ENCODE measurements at places on chromosomes 3 and 15.

- no peak for DNase-seq
Measured at GRCh38 chr3:32420126-32421038, 28.7 kb downstream of the CMTM7 start.

DNA sequence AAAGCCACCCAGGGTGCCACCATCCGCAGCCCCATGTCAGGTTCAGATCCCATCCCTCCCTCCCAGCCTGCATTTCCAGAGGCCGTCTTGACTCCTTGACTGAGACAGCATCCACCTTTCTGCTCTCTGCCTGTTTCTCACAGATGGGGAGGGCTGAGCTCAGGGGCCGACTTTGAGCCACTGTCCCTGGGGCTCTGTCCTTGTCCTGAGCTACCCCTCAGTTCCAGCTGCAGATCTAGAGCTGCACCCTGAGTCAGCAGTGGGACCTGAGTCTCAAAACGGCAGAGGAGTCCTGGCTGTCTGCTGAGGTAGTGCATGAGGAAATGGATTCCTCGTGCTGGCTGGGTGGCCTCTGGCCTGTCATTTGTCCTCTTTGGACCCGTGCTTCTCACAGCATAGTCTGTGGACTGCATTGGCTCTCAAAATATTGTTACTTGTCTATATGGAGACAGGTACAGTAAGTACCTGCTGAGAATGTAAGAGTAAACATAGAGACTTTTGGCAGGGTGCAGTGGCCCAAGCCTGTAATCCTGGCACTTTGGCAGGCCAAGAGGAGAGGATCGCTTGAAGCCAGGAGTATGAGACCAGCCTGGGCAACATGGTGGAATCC lies 22.3 kb downstream of the RPLP1 start:
- DNase-seq, result no peak

DNA sequence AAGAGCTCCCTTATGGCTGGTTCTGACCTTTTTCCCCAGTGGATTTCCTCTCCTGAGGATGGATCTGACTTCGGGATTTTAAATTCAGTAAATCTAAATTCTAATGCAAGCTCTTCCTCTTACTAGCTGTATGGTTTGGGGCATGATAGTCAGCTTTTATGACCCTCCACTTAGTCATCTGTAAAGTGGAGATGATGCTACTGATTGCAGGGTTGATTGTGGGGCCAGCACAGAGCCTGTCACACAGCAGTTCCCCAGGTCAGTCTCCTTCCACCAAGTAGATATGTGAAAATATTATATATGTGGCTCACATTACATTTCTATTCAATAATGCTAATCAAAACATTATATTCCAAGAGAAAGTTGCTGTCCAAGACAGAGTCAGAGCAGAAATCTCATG lies 141.3 kb upstream of the UBE2E1 start:
- DNase-seq, result no peak

- DNase-seq, result no peak
Measured at GRCh38 chr15:26910715-26911114, 43.9 kb downstream of the GABRA5 start.

DNA sequence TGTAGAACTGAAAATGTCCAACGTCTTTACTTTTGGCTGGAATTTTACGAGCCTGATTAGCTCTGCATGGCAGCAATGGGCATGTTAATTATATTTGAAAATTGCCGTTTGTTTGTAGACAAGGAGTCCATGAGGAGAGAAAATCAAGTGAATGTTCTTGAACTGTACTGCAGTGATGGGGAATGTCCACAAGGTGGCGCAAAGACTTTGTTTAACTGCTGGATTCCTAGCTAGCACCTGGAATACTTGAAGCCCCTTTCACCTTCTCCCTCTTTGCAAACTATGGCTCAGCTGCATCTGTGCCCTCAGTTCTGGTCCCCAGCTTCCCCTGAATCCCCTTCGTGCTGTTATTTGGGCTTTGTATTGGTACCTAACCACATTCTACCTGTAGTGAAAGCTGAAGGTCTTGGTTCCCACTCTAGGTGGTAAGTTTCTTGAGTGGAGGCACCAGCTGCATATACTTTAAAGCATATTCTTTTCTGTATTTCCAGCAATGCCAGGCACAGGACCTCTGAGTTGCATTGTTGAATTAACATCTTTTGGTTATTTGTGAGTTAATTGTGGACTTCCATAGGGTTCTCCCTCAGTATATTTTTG lies 25.3 kb downstream of the EXOG start:
- peak; percentile 53 for DNase-seq

DNA sequence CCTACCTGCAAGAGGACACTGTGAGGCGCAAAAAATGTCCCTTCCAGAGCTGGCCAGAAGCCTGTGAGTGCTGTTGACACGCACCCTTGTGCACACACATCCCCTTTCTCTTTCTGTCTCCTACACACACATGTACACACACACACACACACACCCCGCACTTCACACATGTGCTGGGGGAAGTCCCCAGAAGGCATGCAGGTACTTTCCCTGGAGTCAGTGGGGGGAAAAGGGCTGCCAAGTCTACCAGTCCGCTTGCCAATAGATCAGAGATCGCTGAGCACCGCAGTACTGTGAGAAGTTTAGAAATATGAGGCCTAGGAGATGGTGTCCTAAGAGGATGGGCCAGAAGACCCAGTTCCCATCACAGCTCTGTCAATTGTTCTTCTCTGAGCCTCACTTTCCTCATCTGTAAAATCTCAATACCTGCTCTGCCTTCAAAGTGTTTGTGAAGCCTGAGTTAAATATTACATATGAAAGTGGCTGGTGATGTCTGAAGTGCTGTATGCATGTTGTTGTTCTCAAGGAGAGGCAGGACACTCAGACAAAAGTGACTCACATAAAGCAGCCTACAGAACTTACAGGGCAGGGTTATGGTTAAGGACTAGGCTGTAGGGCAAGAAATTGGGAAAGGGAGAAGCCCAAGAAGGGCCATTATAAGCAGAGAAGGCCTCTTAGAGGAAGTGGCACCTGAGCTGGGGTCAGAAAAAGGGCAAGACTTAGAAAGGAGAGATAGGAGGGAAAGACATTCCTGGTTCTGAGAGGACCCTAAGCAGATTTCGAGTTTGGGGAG lies 6.8 kb downstream of the IL17RE start:
- DNase-seq, result no peak

DNA sequence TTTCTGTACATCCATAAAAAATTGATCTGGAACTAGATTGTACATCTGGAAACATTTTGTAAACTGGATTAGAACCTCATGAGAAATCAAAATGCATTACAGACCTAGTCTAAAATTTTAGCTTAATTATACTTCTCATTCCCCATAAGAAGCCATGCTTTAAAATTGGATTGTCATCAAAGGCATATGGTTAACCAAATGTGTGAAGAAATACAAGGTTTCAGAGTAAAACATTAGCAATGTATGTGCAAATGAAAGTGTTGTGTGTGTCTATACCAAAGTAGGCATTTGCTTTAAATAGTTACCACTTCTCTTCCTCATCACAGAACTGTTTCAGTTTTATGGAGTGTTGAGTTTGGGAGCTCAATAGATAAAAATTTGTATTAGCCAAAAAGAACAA lies 968.7 kb downstream of the EPHA3 start:
- no peak for DNase-seq

- no peak for DNase-seq
Measured at GRCh38 chr3:177523872-177524438, 326.7 kb upstream of the TBL1XR1 start.

GRCh38 chr3:53493963-53494791 lies at the start of gene CACNA1D:
Gene CACNA1D, plus strand, starts transcription at chr3:53494611. Its CDS starts 556 bp downstream, at chr3:53495167.
- no peak for DNase-seq

- DNase-seq, result no peak
Measured at GRCh38 chr15:43251871-43252250, 14.9 kb downstream of the TGM5 start.

DNA sequence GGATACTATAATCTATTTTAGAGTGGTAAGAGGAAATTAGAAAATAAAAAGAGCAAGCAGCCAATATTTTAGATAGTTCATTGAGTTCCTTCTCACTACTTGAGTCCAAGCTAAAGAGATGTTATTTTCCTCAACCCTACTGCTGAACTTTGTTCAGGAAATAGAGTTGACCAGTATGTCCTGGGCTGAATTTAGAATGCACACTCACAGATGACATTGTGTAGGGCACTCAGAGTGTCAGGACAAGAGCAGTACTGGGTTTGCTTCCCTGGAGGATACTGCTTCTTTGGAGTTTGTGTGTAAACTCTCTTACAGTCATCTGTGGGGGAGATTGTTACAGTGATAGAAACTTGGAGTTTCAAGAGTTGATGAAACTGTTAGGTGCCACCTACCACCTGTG lies 80.0 kb upstream of the AGBL1 start:
- no peak for DNase-seq

GRCh38 chr3:120637851-120638559 lies 41.9 kb downstream of the NDUFB4 start:
- no peak for DNase-seq

DNA sequence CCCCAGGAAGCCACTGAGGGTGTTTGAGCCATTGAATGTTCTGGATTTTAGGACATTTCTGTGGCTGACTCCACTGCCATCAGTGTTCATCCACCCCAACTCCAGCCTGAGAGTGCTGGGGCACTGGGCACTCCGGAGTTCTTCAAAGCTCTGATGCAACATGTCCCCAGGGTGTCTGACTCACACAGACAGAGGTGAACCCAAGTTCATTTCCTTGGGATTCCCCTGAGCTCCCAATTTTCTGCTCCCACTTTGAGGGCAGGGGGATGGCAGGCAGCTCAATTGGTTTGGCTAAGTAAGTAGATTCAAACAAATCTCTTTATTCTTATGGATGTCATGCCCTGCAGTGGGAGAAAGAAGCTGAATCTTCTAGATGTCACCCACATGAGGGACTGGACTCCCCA lies 2.2 kb downstream of the STRA6 start:
- no peak for DNase-seq

DNA sequence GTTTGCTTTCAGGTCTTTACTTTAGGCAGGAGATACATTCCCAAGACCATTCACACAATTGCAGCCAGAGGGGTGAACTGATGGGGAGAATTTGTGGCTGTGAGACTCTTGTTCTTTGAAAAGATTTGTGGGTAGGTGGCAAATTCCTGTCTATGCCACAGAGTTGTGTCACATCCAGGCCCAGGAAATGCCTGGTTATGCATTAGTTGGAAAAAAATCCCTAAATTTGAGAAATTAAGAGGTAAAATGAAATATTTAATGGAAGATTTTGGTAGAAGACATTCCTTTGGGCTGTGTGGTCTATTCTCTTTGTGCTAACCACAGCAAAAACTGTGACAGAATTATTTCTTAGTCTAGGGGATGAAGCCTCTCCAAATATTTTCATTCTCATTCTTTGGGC lies 28.8 kb downstream of the SAMMSON start:
- DNase-seq, result no peak

DNA sequence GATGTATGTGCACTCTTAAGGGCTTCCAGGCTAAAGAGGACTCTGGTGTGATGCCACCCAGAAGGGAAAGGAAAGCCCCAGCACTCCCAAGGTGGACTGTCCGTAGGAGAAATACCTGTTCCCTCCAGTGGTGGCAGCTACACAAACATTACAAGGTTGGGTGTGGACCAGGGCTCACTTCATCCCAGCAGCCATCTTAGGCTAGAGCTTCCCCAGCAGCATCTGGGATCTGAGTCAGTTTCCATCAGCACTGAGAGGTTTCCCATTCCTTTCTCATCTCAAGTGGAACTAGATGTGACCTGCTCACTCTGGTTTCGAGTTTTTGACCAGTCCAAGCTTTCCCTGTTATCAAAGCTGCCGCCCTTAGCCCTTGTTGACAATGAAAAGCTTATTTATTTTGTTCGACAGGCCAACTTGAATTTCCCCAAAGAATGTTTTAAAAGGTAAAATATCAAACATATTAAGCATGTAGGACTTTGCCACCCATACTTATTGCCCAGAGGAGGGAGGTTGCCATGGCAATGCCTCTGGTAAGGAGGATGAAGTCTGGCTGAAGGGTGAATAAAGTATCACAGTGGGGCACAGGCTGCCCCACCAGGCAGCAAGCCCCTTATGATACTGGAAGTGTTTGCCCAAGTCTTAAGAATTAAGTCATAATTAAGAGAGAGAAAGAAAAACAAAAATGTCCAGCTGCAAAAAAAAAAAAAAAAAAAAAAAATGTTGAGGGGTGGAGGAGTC lies 28.9 kb downstream of the CLDN18 start:
- DNase-seq, result no peak

DNA sequence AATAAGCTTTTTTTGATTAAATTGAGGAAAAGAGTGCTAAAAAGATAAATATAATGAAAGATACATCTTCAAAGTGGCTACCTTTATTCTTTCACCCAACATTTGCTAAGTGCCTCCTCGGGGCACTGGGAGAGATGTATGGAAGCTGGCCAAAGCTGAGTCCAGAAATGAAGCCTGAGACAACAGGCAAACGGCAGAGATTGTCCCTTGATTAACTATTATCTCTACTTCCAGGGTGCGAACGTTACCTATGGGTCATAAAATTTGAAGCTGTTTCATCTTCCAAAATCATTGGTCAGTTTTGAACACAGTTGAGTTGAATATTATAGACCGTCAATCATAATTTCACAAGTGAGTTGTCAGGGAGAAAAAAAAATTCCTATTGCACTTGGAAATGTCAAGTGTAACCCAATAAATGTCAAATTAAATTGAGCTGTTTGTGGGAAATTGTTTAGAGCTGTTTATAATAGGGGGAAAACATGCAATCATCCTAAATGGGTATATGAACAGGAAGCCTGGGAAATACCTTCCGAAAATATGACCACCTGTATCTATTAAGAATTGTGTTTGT lies 73.9 kb downstream of the SUCLG2 start:
- no peak for DNase-seq

DNA sequence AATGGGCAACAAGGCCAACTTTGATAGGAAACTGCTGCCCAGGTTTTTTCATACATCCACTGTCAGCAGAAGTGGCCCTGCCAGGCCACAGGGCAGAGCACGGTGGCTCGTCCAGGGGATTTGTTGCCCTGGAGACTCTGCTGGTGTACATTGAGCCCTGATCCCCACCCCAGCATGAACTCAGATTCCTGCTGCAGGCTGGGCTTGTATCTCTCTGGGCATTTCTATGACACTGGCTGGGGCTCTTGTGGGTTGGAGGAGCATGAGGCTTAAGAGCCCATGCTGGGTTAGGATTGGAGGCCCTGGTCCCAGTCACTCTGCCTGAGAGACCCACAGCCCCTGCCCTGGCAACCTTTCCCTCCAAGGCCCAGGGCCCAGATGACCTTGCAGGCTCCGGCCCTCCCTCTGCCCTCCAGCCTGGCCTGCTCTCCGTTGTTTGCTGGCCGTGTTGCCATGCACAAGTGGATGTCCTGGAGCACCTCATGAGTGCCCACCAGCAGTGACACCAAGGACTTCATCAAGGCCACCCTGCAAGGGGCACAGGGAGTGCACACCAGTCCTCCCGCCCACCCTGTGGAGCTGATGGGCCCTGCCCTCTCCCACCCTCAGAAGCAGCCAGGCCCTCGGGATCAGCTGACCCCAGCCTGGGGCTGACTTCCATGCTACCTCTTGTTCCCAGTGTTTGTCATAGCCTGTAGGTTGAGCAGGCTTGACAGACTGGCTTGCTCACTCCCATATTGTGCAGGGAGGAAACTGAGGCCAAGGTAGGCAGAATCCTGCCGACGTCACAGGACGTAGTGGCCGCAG lies 58.2 kb downstream of the ZNF445 start:
- DNase-seq, result no peak

DNA sequence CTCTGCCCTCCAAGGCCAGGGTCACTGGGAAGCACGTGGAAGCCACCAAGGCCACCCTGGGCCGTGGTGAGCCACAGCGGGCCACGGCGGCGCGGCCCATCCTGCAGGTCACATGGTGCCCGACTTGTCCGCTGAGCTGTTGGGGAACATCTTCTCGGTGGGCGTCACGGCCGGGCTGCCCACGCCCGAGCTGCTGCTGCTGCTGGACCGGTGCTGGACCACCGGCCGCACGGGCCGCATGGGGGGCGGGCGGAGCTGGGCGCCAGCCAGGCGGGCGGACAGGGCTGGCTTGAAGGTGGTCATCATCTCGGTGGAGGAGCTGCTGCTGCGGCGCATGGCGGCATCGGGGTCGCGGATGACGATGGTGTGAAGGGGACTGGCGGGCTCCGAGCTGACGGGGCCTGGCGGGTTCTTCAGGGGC lies 22.1 kb upstream of the RAD18 start:
- DNase-seq, result no peak
